ENCODE measurements at places on chromosomes 3 and 15.

DNA sequence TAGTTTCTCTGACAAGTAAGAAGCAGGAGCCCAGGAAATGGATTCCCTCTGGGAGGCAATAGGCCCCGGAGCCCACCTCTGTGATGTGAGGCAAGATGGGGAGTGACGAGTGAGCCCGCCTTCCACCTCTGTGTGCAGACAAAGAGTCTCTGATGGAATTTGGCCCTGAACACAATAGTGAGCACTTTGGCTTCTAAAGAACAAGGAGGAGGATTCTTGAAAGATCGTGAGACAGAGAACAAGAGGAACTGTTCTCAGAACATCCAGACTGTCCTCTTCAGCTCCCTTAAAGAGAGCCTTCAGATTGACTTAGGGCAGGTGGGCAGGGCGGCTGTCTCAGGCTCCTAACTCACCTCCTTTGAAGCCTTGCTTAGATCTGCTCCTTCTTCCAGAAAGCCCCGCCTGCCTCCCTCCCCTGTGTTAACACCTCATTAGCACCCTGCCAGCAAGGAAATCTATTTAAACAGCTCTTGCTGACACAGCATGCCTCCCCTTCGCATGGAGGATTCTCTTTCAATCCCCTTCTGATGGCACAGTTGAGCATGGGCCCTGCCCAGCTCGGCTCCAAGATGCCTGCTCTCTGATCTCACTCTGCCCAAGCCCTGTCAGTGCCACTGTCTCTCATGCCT, 430.3 kb downstream of the NTRK3 start:
- no peak for DNase-seq

- no peak for DNase-seq
Measured at GRCh38 chr3:22982981-22983587, 220.0 kb upstream of the UBE2E2 start.

- no peak for DNase-seq
Measured at GRCh38 chr3:14730703-14731382, 55.9 kb downstream of the C3orf20 start.

DNA sequence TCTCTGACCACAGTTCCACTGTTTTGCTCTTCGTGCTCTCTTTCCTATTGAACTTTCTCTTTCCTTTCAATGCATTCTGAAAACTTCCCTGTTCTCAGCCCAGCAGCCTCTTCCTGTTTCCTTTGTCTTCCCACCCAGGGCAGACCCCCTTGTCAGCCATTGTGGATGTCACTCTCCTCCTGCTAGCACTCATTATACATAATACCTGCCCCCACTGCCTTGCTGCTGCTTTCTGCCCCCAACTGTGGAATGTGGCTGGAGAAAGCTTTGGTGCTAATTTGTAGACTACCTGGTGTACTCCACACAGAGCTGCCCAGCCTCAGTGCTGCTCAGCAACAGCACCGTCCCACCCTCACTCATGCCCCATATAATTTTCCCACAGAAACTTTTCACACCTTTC, 80.2 kb downstream of the CHCHD6 start:
- DNase-seq = no peak

DNA sequence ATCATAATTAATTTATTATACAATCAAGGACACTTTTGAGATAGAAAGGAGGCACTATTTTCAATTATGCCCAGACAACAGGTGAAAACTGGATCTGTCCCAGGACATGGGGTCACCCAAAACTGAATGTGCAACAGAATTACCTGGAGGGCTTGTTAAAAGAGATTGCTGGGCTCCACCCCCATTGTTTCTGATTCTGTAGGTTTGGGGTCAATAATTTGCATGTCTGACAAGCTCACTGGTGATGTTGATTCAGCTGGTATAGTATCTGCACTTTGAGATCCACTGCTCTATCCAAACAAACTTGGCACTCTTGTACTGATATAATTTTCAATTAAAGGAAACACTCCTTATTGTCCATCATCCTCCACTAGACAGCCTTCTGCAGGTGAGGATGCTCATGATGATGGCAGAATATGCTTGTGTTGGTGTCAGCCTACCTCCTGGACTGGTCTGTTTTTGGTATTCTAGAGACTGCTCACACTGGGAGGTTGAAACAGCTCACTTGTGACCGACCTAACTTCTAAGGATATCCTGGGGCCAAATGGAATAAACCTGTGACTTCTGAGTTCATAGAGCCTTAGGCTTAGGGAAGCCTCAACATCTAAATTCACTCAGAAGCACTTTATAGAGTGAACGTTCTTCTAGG, 2.2 kb downstream of the P2RY14 start:
- DNase-seq = no peak

- no peak for DNase-seq
Measured at GRCh38 chr3:129690406-129690805, 83.9 kb upstream of the PLXND1 start.

DNA sequence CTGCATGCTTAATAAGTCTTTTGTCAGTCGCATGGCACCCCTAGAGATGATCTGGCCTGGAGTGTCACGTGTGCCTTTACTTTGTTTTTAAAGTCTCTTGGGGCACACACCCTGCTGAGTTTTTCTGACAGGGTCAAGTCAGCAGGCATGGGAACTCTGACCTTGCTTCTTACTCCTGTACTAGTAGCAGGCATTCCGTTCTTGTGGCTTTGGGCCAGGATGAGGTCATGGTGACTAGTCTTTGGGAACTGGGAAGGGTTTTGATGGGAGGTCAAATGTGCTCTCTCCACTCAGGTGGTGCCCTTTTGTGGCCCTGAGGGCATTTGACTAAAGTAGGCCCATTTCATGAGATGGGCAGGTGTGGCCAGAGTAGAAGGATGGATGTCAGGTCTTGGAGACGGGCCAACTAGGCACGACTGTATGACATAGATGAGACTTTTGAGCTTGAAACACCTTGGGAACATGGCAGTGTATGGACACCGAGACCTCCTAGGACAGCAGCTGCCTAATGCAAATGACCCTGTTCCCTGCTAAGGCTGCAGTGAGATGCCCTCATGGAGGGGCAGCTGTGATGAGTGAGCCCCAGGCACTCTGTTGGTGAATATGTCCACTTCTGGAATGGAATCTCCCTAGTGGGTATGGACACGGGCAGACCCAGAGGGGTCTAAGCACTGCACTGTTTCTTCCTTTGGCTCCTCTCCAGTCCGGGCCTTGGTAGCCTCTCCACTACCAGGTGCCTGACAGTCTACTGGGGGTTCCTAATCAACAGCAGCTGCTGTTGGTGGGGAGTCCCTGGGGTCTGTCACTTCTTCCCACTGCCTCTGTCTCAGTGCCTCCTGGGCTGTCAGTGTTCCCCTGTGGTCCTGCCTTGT, 16.4 kb downstream of the SRPRB start:
- no peak for DNase-seq

DNA sequence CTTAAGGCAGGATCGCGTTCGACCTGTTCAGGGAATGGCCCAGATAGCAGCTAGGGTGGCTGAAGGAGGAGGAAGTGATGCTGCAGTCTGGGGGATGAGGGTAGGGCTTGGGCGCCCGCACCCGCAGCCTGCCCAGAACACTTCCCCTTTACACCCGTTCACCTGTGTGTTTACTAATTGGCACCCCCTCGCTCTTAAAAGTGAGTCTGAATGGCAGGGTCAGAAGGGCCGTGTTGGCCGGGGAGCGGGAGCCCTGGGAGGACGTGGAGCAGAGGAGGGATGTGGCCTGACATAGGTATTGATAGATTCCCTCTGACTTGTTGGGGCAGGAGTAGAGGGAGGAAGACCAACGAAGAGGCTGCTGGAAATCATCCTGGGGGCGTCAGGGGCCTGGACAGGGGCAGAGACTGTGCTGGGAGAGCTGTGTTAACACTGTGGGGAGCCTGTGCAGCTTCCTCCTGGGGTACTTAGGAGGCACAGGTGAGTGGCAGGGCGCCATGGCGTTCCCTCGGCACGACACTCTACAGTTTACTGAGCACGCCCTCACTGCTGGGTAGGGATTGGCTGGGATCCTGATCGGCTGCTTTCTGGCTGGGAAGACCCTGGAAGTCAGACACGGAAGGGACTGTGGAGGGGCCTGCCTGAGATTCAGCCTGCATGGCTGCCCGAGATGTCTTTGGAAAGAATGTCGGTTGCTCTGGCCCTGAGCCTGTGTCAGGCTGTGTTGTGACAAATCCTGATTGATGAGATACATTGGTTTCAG, 51.7 kb downstream of the SLC6A6 start:
- no peak for DNase-seq
